Activated gamma-delta T cell treated with anti-CD3 and anti-CD28 coated beads, Interleukin-2, amount 50 U/mL, for 16 hours (primary cell): ENCODE measurements at places on chromosomes 4 and X.

DNA sequence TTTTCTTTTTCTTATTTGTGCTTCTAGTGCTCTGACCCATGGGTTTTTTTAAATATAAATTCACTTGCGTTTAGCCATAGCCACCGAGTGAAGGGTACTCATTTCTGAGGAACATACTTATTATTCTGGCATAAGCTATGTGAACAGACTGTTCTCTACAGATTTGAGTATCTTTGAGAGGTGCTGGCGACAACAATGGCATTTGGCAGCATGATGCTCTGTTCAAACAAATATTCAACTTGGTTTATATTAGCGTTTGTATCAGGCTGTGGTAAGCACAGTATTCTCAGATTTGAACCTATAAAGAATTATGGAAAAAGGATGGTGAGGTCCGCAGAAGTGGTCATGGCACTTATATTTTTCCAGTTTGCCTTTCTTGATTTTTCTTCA lies 108.7 kb upstream of the LIMCH1 start:
- no peak for DNase-seq

GRCh38 chr4:98204236-98204553 lies 57.0 kb upstream of the RAP1GDS1 start:
- no peak for DNase-seq

DNA sequence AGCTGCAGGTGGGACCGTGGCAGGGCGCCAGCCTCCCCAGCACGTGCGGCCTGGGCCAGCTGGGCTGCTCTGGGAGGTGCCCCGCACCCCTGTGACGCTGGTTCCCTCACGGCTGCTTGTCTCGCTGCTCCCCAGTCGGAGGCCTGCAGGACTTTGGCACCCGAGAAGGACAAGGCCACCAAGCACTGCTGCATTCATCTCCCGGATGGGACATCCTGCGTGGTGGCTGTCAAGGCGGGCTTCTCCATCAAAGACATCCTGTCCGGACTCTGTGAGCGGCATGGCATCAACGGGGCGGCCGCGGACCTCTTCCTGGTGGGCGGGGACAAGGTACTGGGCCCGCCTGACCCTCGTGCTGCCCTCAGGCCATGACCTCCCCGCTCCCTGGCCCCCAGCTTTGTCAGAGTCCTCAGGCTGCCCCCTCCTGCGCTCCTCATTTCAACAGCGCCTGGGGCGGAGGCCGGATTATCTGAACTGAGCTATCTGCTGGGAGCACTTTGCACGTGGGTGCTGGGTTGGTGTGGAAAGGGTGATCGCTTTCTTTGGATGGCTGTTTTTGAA lies 19.4 kb upstream of the HGFAC start:
- DNase-seq, result no peak

DNA sequence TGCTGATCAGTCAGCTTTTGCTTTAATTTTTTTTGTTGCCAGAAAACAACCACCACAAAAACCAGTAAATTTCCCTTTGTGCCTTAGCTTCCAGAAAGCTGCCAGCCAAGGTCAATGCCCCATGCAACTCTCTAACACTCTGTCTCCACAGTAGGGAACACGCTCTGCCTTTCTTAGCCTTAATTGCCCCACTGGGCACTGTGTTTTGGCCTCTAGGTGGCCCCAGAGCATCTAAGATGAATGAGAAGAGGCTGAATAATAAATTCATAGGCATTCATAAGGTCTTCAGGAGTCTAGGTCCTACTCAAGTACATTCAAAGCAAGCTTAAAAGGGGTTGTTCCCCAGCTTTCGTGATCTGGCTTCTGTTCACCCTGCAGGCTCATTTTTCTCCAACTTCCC lies 57.7 kb upstream of the PASD1 start:
- DNase-seq, result no peak

DNA sequence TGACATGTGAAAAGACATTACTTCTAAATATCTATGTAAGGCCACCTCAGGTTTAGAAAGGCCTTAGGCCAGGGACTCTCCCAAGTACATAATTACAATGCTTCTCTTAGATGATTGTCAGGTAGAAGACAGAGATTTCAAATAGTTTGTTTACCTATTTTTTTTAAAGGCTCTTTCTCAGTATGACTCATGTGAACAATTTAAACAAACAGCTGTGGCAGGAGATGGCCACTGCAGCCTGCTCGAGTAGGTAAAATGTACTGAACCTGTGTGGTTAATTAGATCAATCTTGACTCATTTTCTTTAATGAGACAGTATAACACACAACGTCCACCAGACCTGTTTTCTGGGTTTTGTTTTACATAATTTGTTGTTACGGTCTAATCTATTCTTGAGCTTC lies 50.2 kb downstream of the LEF1 start:
- DNase-seq, result no peak

DNA sequence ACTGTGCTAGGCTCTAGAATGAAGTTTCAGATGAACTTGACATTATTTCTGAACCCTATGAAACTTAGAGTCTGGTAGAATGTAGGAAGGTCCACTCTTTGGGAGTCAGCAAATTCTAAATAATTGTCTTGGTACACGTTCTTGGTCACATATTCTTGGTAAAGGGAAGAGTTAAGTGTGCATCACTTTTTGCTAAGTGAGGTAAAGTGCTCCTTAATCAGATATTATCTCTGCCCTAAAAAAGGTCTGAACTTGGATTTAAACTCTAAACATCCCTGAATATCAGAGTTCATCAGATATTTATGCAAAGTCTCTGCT lies 7.2 kb downstream of the OCIAD2 start:
- DNase-seq, result no peak

DNA sequence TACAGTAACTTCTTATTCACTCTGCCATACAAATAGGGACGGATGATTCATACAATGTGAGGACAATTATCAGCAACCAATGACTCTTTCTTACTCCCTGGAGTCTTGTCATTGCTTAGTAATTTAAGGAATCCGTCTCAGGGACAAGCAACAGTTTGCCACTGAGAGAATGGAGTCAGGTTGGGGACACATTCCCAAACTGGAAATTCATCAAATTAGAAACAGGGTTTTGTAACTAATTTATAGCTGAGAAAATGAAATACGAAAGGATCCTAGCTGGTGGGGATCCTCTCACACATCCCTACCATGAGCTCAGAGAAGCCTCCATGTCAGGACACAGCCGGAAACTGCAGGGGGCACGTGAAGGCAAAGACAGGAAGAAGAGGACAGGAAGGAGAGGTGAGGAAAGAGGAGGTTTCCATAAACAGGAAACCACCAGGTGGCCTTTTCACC lies 50.4 kb upstream of the KDR start:
- no peak for DNase-seq

- no peak for DNase-seq
Measured at GRCh38 chr4:179268791-179269190, 1826.6 kb upstream of the AGA start.
